ENCODE measurements at places on chromosomes 1 and 21. TPM values are rescaled to one million over a fixed set of nuclear protein-coding genes. Genes with fewer than 3 reads are reported as not detected.
A peak's percentile ranks its signal among the peaks of the same experiment; 100 is the strongest.

DNA sequence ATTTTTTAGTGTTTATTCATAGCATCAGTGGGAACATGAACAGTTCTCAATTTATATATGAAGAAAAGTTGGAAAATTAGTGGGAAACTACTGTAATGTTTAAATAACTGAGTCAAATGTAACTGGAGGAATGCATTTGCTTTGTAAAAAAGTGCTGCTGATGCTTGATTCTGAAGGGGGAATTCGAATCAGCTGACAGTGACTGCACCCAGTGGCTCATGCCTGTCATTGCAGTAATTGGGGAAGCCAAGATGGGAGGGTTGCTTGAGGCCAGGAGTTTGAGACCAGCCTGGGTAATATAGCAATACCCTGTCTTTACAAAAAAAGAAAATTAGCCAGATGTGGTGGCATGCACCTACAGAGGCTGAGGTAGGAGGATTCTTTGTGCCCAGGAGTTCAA lies 398.4 kb downstream of the ZP4 start:
- DNase-seq, result no peak

DNA sequence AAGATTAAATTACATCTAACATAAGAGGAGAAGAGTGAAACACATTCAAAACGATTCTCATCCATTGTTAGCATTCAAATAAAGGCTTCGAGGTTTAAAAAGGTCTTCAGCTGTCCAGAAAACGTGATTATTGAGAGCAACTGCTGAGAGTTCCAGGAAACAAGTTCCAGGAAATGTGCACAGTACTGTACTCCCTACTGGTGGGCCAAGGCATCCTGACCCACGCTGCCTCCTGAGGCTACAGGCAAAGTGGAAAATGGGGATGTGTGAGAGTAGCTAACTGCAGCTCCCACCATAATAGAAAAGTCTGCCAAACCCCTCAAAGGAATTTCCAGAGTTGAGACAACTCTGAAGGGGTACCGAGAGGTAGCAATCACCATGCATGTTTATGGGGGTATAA lies 2.0 kb downstream of the VAV3 start:
- DNase-seq, result no peak

GRCh38 chr21:43196826-43197225 lies 28.0 kb downstream of the CRYAA start:
- peak; percentile 61 for DNase-seq

GRCh38 chr1:206050655-206051235 lies 2.2 kb upstream of the RHEX start:
- no peak for DNase-seq

DNA sequence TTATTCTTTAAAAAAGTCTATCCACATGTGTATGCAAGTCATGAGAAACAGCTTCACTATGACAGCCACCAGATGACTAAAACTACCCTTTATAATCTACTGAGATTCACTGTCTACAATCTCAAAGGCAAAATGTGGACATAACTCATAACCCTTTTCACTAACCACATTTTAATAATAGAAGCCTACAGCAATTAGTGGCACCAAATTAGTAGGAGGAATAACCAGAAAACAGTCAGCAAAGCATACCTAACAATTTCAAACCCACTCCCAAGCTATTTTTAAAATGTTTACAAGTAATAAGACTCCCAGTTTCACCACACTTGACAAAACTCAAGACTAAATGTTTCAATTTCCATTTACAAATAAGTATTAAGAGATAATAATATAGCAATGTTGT lies 442.9 kb downstream of the PTPRC start:
- DNase-seq, result no peak

- no peak for DNase-seq
Measured at GRCh38 chr21:31289702-31290101, 54.4 kb downstream of the TIAM1 start.

DNA sequence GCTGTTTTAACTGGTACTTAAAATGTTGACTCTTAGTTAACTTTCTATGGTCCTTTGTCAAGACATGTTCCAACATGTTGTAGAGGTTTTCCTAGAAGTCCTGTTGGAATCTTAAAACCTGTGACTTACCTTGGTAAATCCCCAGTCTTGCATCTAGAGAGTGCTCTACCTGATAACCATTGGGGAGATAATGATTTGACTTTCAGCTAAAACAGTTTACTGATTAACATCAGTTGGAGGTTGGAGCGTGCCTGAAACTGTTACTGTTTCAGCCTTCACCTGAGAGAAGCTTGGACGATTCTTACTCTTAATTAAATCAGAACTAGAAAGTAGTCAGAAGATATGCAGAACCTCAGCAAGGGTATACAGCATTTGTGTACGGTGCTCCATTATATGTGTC lies 8.8 kb downstream of the MDM4 start:
- no peak for DNase-seq

DNA sequence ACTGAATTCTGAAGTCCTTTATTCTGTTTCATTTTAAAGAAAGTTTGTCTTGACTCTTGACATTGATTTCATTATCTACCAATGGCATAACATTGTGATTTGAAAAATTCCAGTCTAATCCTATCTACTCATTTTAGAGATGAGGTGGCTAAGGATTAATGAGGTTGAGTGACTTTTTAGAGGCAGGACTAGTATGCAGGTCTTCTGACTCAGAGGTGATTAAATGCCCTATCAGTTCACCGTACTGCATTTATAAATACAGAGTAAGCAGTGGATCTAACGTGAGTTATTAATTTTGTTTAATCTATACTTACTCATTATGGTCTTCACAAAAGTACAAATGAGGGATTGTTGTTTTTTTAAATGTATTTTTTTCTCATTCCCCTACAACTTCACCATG lies 277.6 kb downstream of the PTBP2 start:
- DNase-seq, result no peak

DNA sequence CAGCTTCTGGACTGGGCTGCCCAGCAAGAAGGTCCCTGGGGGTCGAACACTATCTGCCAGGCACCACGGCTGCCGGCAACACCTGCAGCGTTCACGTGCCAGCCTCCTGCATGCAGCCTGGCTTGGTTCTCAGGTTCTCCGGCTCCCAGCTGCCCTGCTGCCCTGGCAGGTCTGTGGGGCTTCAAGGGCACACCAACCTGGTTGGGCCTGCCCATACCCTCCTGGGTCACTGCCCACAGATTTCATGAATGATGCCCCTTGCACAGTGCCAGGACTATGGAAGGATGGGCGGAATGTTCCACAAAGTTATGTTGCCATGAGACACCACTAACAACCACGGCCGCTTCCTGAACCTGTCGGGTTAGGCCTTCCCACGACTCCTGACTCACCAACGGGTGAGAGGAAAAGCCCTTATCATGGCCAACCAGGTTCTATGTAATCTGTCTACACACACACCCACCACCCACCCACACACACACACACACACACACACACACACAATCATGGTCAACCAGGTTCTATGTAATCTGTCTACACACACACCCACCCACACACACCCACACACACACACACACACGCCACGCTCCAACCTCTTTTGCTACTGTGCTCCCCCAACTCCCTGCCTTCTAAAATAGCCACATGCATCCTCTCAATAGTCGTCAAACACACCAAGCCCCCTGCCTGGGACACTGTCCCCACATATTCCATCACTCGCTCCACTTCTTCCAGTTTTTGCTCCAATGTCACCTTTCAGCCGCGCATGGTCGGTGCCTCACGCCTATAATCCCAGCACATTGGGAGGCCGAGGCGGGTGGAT lies 32.2 kb downstream of the HSPG2 start:
- DNase-seq, result no peak

DNA sequence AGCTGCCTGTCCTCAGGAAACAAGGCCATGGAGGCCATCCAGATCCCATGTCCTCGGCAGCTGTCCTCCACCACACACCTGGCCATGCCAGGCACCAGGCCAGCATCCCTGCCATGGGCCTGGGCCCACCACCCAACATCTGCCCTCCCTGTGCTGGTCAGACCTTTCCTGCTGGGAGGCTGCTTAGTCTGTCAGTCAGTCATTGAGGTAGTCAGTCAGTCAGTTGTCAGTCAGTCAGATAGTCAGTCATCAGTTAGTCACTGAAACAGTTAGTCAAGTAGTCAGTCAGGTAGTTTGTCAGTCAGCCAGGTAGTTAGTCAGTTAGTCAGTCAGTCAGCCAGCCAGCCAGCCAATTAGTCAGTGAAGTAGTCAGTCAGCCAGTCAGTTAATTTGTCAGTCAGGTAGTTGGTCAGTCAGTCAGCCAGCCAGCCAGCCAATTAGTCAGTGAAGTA lies 17.2 kb downstream of the KRTAP10-1 start:
- DNase-seq, result no peak

DNA sequence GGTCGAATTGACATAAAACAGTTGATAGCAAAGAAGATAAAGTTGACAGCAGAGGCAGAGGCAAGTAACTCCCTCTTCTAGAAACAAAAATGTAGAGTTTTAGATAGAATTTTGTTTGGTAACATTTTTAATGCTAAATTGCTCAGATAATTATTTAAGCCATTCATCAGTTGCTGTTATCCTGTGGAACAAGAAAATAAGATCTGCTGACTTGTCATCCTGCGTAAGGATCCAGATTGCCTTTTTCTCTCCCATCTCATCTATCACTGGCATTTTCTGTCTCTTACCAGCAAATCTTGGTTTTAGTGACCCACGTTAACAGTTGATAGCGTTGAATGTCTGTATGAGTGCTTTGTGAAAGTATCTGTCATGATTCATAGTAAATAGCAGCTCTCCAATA lies 29.8 kb downstream of the SOAT1 start:
- no peak for DNase-seq

DNA sequence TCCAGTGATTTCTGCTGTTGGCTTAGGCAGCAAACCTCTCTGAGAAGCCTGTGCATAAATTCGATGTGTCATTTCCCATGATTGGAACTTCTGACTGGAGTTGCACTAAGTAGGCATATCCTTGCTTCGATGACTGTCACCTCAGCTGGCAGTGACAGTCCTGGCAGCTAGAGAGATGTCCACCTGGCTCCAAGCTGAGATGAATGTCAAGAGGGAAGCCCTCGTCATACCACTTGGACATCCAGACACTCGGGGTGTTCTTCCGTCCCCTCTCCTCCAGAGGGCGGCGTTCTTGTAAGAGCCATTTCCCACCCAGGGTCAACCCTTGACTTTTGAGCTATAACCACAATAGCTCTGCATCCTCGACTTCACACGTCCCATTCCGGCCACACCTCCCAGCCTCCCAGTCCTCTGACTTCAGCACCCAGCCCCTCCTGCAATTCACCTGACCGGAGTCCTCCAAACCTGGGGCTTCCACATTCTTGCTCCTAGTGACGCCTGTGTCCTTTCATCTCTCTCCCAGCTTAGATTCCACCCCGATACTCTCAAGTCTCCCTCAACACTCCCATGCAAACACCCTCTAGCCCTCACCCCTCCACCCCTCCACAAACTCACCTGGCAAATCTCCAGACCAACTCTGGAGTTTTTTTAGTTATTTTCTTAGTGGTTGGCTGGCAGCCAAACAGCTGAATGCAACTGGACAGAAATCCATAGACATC lies 17.3 kb downstream of the CA6 start:
- peak; percentile 26 for DNase-seq

DNA sequence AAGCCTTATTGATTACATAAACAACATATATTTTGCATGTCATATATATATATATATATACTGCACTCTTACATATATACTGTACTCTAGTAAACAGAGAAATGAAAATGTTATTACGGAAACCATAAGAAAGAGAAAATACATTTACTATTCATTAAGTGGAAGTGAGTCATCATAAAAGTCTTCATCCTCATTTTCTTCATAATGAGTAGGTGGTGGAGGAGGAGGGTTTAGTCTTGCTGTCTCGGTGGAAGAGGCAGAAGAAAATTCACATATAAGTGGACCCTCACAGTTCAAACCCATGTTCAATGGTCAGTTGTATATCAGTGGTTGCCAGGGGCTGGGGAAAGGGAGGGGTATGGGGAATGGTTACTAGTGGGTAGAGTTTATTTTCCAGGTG lies 8.0 kb upstream of the IFNLR1 start:
- DNase-seq, result no peak

The PTGER3 gene
- total RNA-seq, result 0.09 TPM

The HRNR gene
- not detected for total RNA-seq

The MYCL gene
- total RNA-seq, result 0.77 TPM

The STRIP1 gene
- 22.5 TPM for total RNA-seq

The OLIG2 gene
- not detected for total RNA-seq

The DNAH14 gene
- total RNA-seq, result 106 TPM

The CFAP126 gene
- not detected for total RNA-seq

The CHD1L gene
- 83.3 TPM for total RNA-seq

The S100A2 gene
- 4.0 TPM for total RNA-seq
